ENCODE measurements at places on chromosomes 16 and 17.

- DNase-seq = no peak
These were observed 142.2 kb downstream of the ENGASE start for GRCh38 chr17:79216826-79217225.

DNA sequence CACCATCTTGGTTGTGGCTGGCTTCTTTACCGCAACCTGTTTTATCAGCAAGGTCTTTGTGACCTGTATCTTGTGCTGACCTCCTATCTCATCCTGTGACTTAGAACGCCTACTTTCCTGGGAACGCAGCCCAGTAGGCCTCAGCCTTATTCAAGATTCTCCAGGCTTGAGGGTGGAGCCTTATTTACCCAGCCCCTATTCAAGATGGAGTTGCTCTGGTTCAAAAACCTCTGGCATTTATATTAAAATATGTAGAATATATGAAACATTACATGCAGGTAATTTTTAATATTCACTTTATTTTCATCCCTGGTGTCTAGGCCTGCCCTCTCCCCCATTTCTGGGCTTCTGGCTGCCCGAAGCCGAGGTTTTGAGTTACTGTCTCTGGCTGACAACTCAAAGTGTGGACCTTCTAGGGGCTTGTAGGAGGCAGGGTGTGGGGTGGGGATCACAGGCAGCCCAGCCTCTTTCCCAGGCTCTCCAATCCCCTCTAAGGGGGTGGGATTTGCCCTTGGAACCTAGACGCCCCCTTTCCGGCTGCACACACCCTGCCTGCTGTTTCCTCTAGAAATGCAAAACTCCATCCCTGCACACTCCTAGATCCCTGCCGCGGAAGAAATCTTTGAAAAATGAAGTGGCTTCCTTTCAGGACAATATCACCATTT lies 152.0 kb downstream of the KCNJ12 start:
- DNase-seq = no peak

- DNase-seq = no peak
These were observed 1.0 kb downstream of the CYB561 start for GRCh38 chr17:63445065-63445464.

- no peak for DNase-seq
These were observed 10.9 kb upstream of the NT5C start for GRCh38 chr17:75142236-75142971.

GRCh38 chr17:79062691-79063090 lies 11.9 kb upstream of the ENGASE start:
- DNase-seq = no peak

- DNase-seq = no peak
These were observed 18.3 kb downstream of the POLR3K start for GRCh38 chr16:35011-35677.

DNA sequence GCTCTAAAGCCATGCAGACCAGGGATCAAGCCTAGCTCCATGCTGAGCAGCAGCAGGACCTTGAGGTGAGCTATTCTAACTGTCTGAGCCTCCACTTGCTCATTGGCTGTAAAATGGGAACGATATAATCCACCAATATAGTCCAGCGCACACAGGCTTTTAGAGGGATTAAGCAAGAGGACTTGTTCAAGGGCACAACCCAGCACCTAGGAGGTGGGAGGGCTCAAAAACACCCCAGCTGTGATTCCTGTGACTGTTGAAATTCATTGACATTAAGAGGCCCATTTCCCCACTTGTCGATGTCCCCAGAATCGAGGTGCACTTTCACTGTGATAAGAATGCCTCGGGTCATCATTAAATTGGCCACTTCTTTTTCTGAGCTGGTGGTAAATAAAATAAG lies 4.1 kb downstream of the USH1G start:
- no peak for DNase-seq

GRCh38 chr17:39739885-39740356 lies 2.2 kb downstream of the GRB7 start:
- DNase-seq = no peak

DNA sequence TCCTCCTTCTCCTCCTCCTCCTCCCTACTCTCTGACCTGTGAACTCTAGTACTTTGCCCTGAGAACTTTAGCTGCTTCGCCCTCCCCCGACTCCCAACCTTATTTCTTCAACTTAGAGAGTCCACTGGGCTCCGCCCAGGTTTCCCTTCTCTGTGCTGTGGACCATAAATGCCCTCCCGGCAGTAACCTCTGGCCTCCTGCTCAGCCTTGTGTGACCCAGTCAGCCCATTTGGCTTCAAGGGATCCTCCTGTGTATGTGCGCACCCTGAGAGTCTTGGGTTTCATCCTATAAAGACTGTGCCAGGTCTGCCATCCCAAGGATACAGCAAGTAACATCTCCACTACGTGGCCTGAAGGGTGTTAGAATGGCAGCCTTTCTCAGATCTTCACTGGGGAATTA lies 275.6 kb upstream of the C16orf82 start:
- no peak for DNase-seq

DNA sequence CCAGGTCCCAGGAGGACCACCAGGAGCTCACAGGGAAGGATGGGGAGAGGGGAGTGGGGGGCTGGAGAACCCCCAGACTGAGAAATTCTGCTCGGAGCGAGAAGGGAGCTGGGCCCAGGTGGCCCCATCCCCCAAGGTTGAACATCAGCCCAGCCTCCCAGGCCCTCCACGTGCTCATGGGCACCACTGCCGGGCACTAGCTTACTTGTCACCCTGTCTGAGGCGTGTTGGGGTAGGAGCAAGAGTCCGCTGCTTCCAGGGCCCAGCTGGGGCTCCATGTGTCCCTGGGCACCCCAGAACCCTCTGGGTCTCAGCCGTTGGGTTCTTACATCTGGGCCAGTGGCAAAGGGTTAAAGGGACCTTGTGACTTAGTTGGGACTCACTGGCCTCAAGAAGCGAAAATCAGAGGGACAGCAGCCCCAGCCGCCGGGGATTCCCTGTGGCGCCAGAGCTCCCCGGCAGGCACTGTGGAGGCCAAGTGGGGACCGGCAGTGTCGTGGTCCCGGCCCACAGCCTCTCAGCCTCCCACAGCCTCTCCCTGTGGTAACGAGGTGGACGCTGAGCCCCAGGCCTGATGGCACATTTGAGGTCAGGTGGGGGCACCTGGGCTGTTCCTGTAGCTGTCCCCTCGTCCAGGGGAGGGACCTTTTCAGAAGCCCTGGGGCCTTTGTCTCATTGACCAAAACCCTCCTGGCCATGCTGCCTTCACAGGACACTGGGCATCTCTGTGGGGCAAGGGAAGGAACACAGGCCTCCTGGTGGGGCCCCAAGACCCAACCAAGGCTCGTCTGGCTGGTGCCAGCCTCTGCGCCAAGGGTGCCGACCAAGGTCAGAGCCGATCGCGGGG lies 33.7 kb upstream of the CDH15 start:
- DNase-seq = no peak

- no peak for DNase-seq
These were observed 45.6 kb downstream of the PRMT7 start for GRCh38 chr16:68356249-68356918.

DNA sequence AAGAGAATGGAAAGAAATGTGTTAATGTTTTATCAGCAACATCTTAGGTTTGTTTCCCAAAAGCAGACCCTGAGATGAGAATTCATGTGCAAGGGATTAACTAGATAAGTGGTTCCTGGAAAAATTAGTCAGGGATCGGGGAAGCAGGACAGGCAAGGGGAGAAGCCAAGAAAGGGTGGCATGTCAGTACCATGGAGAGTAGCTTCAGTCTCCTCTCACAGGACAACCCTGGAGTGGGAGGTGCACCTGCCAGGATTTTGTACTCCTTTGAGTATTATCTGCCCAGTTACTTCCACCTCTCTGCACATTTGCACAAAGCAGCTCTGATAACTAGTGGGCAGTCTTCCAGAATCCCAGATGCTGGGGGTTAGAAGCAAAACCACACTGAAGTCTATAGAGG lies 117.0 kb downstream of the RGS9 start:
- DNase-seq = no peak

DNA sequence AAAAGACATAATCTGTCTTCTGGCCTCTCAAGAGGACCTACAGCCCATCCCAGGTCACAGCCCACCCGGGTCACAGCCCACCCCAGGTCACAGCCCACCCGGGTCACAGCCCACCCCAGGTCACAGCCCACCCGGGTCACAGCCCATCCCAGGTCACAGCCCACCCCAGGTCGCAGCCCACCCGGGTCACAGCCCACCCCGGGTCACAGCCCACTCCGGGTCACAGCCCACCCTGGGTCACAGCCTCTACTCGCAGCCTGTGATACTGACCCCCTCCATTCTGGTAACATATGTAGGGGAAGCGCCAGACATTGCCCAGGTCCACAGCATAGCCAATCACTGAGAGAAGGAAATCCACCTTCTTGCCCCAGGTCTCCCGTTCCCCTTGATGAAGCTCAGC lies 14.2 kb downstream of the SLC6A4 start:
- DNase-seq = no peak

GRCh38 chr16:58464916-58465731 lies 34.8 kb upstream of the NDRG4 start:
- DNase-seq = no peak

GRCh38 chr17:33966410-33967059 lies 288.6 kb upstream of the CCL2 start:
- DNase-seq = no peak

GRCh38 chr16:7964167-7964566 lies 626.1 kb downstream of the TMEM114 start:
- no peak for DNase-seq

DNA sequence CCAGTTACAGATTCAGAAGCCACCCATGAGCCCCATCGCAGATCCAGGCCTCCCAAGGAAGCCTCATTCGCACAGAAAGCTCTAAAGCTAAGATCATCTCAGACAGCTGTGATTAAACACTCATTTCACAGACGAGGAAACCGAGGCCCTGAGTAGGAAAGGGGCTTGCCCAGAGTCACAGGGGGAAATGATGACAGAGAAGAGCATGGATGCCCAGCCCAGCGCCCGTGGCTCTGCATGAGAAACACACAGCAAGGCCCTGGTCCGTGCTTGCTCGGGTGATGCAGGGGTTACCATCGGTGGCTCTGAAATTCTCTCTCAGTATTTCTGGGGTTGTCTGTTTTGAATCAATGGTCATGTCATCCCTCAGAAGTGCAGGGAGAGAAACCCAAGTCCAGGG lies 109.6 kb downstream of the C16orf78 start:
- DNase-seq = no peak

GRCh38 chr16:58021661-58022551 lies 3.6 kb upstream of the MMP15 start:
- DNase-seq = peak; percentile 56

GRCh38 chr16:1137604-1138003 lies 15.3 kb upstream of the CACNA1H start:
- no peak for DNase-seq

DNA sequence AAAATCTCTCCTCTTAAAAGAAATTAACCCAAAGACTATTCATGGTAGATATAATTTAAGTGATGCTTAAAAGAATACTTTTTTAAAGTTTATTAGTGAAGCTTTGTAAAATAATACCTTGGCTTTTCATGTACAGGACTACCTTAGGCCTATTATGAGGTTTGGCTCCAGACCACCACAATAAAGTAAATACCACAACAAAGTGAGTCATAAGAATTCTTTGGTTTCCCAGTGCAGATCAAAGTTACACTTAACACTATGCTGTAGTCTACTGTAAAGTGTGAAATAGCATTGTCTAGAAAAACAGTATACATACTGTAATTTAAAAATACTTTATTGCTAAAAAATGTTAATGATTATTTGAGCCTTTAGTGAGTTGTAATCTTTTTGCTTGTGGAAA lies 31.7 kb downstream of the CLTC start:
- DNase-seq = no peak

DNA sequence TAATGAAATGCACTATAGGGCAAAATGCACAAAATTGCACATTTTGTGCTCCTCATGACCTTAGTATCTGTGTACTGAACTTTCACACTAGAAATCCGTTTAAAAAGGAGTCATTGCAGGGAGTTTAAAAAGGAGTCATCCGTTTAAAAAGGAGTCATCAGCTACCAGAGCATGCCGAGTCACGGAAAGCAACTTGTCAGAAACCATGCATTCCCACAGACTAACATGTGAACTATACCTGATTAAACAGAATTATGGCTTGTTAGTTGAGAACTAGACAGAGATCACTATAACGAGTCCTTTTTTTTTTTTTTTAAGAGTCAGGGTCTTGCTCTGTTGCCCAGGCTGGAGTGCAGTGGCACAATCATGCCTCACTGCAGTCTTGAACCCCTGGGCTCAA lies 35.9 kb downstream of the SLC6A4 start:
- no peak for DNase-seq

- DNase-seq = no peak
These were observed 155.4 kb upstream of the GOT2 start for GRCh38 chr16:58889516-58889915.

- no peak for DNase-seq
These were observed 1990.3 kb downstream of the TP53TG3F start for GRCh38 chr16:35449663-35450062.

- DNase-seq = no peak
These were observed 138.0 kb upstream of the HS3ST2 start for GRCh38 chr16:22675745-22676540.

- no peak for DNase-seq
These were observed 31.9 kb downstream of the REXO5 start for GRCh38 chr16:20838240-20838639.

DNA sequence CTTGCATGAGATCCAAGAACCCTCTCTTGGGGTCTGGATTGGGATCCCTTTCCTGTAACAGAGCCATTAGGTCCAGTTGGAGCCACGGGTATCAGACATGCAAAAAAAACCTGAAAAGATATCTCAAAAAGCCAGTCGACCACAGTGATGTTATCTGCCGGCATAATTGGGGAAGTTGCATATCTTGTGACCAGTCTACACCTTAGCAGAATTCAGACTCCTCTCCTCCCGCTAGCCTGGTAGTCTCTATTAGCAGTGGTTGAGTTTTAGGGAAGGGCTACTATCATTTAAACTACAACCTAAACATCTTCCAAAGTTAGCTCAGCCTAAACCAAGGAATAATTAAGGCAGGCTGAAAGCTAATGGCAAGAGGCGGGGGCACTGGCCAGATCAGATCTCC lies 16.2 kb upstream of the PSMD7 start:
- DNase-seq = no peak

- no peak for DNase-seq
These were observed 298.1 kb upstream of the IRX5 start for GRCh38 chr16:54632322-54633220.

DNA sequence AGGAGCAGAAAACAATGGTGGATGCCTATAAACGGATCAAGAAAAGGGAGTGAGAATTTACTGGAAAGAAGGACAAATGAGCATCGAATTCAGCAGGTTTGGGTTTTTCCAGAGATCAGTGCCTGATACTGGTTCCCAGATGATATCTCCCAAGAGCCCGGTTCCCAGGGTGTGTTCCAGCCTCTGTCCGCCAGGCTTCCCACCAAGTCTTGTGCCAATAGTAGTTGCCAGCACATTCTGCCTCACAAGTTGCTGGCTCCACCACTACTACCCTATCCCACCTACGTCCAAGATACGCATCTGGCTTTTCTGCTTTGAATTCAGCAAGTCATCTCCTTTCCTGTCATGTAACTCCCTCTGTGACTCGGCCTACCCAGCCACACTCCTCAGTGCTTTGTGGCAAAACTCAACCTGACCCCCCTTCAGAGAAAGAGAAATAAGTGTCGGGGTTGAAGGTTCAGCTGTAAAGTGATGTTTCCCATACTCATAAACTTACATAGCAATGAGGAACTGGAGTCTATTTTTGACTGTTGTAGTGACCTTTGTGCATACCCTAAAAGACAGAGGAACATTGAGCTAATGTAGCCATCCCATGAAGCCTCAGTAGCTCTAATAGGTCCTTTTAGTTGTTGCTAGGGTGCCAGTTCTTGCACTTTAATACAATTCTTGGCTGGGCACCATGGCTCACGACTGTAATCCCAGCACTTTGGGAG lies 277.0 kb downstream of the IRX3 start:
- DNase-seq = no peak

Data from hepatic stellate cell (primary cell).